Stimulated activated CD4-positive, alpha-beta T cell treated with anti-CD3 and anti-CD28 coated beads, TNF-alpha, amount 100 ng/mL, for 1 hour (primary cell): ENCODE measurements at places on chromosomes 16 and 17.
A peak's percentile ranks its signal among the peaks of the same experiment; 100 is the strongest.

GRCh38 chr16:57667526-57668262, 412 bp upstream of the ADGRG3 start:
- no peak for DNase-seq

GRCh38 chr17:79625706-79626105, 14.9 kb upstream of the RBFOX3 start:
- DNase-seq, result no peak

GRCh38 chr17:69179227-69179952, 37.7 kb upstream of the ABCA6 start:
- no peak for DNase-seq

GRCh38 chr16:48393485-48394354, 8.5 kb upstream of the SIAH1 start:
- no peak for DNase-seq

GRCh38 chr16:88391144-88391850, 8.5 kb downstream of the ZNF469 start:
- DNase-seq, result no peak

DNA sequence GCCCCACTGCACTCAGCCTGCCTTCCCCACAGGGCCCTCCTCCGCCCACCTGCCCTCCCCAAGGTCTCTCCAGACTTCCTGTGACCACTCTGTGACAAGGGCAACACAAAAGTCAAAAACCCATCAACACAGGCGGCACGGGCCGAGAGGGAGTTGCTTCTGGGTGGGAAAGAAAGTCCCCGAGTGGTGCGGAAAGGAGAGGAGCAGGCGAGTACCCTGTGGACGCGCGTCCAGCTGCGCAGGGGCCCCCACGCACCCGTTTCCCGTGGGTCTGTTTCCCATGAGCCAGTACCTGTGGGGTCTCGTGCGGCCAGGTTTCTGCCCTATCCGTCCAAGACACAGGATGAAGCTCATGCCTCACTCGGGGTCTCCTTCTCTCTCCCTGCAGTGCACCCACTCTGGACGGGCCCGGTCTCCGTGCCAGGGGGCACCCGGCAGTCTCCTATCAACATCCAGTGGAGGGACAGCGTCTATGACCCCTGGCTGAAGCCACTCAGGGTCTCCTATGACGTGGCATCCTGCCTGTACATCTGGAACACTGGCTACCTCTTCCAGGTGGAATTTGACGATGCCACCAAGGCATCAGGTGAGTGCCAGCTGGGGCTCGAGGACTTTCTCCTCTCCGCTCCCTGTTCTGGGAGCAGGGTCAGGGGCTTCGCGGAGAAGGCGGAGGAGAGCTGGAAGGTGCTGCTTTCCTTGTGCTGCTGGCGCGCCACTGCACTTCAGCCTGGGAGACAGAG, 12.2 kb downstream of the CD2BP2 start:
- DNase-seq, result no peak

GRCh38 chr17:65058593-65058992, 2.1 kb upstream of the GNA13 start:
- DNase-seq, result no peak

GRCh38 chr16:80447241-80447640, 93.6 kb upstream of the DYNLRB2 start:
- DNase-seq, result no peak

DNA sequence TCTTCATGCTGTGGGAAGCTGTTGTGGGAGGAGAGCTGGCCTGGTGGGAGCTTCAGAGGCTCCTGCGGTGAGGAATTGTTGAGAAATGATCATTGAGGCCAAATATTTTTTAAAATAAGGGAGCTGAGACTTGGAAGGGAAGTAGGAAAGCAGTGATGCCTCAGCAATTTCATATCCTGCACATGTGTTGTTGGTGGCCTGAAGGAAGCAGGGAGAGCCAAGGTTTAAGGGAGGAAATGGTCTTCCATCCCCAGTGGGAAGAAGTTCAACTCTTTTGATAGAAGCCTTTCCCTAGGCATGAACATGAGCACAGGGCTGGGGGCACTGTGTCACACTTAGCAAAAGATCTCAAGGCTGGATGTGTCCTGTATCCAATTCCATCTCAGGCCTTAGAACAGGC, at the start of gene CCL14:
Gene CCL14 (minus strand): TSS at position 87 of the 400 bp plus-strand sequence. CDS start 80 bp downstream, at position 7.
- DNase-seq, result no peak

GRCh38 chr16:79265196-79265595, 335.3 kb downstream of the MAF start:
- no peak for DNase-seq

GRCh38 chr16:78623796-78624195, 524.3 kb downstream of the WWOX start:
- DNase-seq, result no peak

DNA sequence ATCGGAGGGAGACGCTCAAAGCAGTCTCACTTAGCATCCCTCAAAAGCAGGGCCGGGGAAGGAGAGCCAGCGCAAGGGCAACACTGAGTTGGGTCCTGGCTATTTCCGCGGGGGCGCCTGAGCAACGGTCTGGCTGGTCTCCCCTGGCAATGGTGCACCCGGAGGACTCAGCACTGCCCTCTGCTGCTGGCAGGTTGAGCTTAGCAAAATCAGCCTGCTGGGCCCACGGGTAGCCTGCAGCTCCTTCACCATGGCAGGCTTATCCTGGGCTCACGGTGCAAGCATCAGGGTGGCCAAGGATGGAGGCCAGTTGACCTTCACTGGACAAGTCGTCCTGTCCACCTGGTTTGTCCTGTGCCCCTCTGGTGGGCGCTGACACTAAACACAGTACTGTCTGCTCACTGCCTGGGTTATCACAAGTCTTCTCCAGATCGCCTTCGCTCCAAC, 14.4 kb upstream of the ALDH3A1 start:
- DNase-seq, result peak; percentile 33

DNA sequence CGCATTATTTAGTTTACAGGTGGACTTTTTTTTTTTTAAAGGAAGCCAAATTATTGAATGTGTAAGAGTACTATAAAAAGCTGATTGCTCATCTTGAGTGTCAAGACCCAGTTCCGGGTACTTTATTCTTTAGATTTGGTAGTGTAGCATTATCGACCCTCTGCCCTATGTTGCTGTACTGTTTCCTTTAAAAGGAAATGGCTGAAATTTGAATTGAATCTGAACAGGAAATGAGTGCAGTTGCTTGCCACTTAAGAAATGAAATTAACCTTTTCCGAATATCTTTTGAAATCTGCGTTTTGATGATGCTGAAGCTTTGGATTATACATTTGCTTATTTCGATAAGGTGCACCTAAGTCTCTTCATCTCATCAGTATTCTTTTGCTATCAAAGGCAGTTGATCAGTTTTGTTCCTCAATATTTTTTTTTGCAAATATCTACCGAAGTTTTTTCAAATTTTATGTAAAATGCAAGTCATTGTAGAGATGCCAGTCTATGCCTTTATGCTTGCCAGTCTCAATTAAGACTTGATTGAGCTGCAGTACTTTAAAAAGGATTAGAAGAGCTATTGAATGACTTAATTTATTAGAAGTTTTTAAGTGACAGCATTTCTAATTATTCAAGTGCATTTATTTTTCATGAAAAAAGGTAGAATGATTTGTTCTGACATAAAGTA, 1.8 kb downstream of the GGNBP2 start:
- DNase-seq, result no peak

DNA sequence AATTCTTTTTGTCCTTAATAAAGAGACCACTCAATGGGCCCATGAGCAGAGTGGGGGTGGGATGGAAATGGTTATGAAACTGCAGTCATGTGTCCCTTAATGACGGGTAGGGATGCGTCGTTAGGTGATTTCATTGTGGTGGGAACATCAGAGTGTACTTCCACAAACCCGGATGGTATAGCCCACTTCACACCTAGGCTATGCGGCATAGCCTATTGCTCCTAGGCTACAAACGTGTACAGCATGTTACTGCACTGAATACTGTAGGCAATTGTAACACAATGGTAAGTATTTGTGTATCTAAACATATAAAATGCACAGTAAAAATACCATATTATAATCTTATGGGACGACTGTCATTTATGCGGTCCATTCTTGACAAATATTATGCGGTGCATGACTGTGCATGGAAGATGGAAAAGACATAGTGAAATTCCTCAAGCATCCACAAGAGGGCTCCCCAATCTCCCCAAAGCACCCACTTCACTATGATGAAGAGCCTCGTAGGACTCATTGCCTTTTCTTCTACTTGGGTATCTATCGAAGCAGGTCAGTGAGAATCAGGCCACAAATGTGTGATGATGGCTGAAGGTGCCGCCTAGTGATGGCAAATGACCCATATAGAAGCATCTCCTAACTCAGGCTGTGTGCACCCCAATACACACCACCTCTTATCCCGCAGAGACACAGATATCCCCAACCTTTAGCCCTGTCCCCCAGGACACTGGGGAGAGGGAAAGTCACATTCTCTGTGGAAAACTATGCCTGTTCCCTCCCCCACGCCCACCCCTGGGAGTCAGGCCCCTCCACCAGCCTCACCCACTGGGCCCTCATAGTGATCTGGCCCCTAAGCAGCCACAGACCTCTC, 43.5 kb downstream of the TBX21 start:
- no peak for DNase-seq

- no peak for DNase-seq
Measured at GRCh38 chr17:48738803-48739526, 10.4 kb upstream of the HOXB13 start.

- peak; percentile 88 for DNase-seq
Measured at GRCh38 chr16:2155091-2155950, at the start of gene TRAF7. Gene TRAF7 (plus strand): TSS chr16:2155782. CDS start chr16:2163921, 8,139 bp downstream.

GRCh38 chr17:59421722-59422121, 90.3 kb downstream of the YPEL2 start:
- no peak for DNase-seq

DNA sequence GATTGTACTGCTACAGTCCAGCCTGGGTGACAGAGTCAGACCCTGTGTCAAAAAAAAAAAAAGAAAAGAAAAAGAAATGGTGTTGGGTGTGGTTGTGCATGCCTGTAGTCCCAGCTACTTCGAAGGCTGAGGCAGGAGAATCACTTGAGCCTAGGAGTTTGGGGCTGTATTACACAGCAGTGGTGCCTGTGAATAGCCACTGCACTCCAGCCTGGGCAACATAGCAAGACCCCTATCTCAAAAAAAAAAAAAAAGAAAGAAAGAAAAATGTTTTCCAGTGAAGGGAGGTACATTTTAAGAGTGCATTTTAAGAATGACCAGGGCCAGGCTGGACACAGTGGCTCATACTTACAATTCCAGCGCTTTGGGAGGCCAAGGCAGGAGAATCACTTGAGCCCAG, 6.3 kb downstream of the ARL2BP start:
- no peak for DNase-seq

DNA sequence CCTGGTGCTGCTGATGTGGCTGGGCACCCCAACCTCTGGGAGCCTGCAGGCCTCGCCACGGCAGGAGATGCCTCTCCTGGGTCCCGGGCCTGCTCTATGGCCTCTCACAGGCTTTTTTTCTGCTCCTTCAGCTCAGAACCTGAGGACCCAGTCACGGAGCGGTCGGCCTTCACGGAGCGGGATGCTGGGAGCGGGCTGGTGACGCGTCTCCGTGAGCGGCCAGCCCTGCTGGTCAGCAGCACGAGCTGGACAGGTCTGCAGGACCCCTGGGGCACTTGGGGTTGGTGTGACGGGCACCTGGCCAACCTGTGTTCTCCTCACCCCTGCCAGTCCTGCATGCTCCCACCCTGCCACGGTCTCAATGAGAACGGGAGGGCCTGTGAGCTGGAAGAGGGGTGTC, 7.0 kb downstream of the ALG1 start:
- DNase-seq, result no peak

- no peak for DNase-seq
Measured at GRCh38 chr17:30996486-30996885, 25.6 kb downstream of the RNF135 start.

- no peak for DNase-seq
Measured at GRCh38 chr16:84419730-84420129, 51.4 kb downstream of the ATP2C2 start.

DNA sequence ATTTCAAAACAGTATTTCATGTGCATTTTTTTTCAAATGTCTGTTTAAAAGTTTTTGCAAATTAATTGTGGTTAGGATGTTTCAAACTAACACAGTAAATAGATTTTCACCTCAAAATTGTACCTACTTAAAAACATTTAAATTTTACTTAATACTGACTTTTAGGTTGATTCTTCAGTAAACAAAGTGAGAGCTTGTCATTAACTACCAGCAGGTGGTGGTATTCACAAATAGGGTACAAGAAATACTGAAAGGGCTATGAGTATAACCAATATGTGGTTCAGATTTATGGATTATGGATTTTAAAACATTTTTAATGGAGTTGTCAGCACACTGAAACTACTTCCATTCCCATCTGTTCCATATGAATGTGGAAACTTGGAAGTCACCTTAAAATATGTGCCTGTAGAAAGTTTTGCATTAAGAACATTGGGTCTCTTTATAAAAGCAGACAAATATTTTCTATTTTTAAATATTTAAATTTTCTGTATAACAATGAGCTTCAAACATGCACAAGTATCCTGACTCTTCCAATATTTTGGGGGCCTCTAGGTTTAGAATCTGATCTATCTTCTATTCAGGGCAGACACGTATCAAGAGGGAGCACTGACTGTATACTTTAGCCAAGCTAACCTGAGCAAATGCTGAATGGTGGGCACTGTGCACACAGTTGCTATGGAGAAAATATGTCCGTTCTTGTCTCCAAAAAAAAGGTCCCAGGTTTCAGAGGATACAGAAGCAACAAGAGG, 155.6 kb downstream of the SNX11 start:
- DNase-seq, result no peak

DNA sequence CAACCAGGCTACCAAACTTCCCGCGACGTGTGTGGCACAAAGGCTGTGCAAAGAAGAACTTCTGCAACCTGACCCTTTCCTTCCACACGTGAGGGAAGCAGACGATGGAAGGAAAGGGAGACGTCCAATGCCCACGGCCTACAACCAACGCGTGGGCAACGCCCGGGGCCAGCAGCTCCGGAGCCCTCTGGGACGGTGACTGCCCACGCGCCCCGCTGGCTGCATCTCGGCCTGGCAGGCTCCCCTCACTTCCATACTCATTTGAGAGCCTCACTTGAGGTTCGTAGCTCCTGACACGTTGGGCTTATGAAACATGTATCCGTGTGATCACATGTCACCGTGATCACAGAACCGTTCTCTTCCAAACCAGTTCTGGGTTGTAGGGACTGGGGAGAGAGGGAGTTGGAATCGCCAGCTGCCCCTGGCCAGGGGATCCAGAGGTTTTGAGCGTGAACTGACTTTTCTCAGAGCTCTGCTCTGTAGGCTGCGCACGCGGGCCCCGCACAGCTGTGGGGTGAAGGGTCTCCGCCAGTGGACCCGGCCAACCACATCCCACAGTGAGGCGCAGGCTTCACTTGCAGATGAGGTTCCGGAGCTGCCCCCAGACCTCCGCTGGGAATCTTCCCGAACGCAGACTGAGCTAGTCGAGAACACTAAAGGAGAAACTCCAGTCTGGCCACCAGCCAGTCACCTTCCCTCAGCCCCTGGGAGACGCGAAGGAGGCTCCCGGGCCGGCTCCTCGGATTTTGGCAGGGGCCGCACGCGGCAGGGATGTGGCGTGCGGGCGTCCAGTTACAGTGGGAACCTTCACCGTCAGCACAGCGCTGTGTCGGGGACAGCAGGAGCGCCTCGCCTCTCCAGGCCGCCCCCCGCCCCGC, 1.0 kb downstream of the LMF1 start:
- no peak for DNase-seq

GRCh38 chr16:14186007-14186794, 115.1 kb downstream of the MRTFB start:
- DNase-seq, result no peak
